Effector CD8-positive, alpha-beta T cell (primary cell): ENCODE measurements at places on chromosomes 7 and 10.

DNA sequence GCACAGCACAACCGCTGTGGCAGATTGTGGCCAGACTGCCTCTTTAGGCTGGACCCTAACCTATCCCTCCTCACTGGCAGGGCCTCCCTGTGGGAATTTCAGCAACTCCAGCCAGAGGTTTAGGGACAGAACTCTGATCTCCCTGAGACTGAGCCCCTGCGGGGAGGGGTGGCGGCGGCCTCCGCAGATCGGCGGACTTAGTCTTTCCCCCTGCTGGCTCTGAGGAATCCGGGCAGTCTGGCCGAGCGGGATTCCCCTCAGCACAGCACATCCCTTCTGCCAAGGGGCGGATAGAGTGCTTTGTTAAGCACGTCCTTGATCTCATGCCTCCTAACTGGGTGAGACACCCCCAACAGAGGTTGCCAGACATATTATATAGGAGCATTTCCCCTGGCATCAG lies 224.2 kb upstream of the NPY start:
- no peak for DNase-seq

- DNase-seq: no peak
Observed at GRCh38 chr7:116340943-116341907, 130.9 kb downstream of the TES start.

DNA sequence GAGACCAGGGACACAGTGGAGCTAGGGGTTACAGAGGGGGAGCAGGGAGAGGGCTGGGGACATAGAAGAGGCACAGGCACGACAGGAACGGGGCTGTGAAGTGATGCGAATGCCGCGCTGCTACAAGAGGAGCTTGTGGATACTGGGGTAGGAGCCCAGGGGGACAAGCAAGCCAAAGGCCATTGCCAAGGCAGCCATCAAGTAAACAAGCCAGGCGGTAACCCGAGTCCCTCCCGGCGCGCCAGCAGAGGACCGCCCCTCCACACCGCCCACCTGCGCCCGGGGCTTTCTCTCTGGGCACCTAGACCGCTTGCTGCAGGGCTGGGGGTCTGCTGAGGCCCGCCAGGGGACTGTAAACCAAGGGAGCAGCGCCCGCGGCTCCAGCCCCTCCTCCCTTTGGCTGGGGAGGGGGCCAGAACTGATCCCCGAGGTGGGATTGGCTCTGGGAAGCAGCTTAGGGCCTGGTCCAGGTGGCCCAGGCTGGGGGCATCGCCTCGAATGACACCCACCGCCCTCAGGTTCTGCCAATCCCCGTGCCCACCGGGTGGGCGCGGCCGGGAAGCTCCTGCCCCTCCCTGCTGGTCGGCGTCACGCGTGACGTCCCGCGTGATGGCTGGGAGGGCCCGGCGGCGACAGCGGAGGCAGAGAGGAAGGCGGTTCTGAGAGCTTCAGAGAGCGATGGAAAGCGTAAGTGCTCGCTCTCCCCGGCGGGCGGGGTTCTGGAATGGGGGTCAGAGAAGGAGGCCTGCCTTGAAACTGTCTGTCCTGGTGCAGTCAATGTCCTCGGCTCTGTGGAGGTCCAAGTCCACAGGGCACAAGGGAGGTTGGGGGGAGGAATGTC lies 982 bp downstream of the SFXN3 start:
- DNase-seq: peak; percentile 78

GRCh38 chr7:44563171-44563679 lies 10.5 kb downstream of the DDX56 start:
- DNase-seq: no peak

DNA sequence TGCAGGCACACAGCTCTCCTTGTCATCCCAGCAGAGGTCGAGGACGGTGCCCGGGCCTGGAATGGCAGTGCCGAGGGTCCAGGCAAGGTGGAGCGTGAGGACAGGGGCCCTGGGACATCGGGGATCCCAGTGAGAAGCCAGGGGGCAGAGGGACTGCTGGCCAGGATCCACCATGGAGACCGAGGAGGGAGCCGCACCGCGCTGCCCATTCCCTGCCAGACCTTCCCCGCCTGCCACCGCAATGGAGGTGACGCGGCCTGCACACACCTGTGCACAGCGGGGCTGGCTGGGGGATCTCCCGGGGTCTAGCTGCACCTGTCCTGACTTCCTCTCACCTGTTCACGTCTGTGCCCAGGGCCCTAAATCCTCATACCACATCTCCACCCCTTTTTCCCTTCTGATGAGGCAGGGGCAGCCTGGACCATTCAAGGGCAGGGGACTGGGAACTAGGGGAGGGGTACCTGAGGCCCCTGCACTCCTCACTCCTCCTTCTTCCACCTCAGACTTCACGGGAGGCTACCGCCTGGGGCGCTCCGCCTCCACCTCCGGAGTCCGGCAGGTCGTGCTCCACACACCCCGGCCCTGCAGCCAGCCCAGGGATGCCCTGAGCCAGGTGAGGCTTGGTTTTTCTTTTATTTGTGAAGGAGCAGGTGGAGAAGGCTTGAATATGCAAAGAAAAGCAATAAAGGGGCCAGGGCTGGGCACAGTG lies 6.9 kb downstream of the NYAP1 start:
- no peak for DNase-seq

- no peak for DNase-seq
Observed at GRCh38 chr10:56605051-56605450, 244.0 kb upstream of the ZWINT start.

DNA sequence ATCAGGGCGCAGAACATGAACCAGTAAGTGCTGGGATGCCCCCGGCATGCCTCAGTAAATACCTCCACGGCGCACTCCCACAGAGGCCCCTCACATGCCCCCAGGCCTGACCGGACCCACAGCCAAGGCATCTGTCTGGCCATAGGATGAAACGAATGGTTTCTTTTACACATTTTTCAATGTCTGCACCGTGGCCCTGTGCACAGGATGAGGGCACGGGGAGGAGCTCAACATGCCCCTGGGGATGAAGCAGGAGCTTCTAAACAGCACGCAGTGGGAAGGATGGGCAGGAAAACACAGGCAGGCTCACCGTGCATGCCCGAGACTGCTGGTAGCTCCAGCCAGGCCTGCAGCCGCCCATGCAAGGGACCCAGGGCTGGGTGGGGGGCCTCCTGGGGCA lies 283.3 kb downstream of the TNS3 start:
- no peak for DNase-seq

- DNase-seq: no peak
Observed at GRCh38 chr7:40746841-40747556, 612.2 kb downstream of the SUGCT start.

DNA sequence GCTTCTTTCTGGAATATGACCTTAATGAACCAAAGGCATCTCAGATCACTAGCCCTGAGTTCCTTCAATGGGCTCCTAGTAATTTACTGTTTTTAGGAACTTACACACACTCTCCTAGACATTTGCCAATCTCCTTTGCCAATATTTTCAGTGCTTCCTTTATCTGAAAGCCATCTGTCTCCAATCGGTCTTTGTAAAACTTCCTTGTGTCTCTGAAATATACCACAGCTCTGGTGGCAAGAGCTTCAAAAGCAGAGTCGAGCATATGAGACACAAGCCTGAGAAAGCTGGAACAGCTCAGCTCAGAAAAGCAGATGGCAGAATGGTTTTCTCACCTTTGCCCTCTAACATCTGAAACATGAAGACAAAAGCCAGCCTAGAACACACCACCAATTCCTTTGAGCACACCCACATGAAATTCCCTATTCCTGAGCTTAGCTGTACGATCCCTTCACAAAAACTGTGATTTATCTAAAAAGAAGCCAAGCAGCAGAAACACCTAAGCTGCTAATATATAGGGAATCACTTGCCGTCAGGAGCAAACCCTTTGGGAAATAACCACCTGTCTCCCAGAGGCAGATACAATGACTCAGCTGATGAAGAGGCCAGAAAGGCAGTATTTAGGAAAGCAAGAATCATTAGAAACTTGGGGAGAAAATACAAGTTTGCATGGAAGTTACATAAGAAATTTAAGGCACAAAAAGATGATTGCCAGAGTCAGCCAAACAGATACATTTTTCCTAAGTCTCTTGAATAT lies 70.2 kb upstream of the ANK3 start:
- DNase-seq: no peak

GRCh38 chr10:68666280-68666760 lies 54.7 kb upstream of the CCAR1 start:
- DNase-seq: no peak

- DNase-seq: no peak
Observed at GRCh38 chr10:72932259-72933015, 22.2 kb downstream of the PLA2G12B start.

GRCh38 chr7:141511316-141511675 lies 39.9 kb upstream of the AGK start:
- DNase-seq: no peak

- DNase-seq: no peak
Observed at GRCh38 chr7:48872548-48872947, 51.8 kb upstream of the CDC14C start.

GRCh38 chr7:88104732-88105131 lies 115.1 kb downstream of the SRI start:
- no peak for DNase-seq

DNA sequence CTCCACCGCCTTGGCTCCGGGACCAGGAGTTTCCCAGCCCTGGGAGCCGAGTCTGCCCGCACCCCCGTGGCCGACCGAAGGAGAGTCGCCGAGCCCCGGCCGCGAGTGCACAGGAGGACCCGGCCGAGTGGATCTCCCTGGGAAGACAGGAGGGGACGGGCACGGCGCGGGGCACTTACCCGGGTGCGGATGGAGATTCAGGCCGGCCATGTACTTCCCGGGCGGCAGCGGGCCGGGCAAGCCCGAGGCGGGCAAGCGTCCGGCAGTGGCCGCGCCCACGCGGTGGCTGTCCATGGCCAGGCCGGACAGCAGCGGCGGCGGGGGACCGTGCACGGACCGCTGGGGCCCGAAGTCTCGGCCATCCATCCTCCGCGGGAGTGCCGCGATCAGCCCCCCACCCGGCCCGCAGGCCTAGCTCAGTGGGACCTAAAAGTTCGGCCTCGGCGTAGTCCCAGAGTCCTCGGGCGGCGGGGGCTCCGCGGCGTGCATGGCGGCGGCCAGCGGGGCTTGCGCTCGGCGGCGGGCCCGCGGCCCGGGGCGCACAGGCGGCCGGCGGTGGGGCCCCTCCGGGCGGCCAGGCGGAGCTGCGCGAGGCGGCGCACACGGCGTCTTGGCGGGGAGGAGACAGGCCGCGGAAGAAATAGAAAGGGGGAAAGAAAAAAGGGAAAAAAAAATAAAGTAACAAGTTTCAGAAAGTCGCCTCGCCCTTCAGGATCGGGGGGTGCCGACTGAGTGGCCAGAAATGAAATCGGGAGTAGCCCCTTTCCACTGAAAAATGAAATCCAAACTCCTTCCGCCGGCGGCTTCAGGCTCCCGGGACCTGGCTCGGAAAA lies 2.5 kb downstream of the TNRC18 start:
- DNase-seq: no peak

DNA sequence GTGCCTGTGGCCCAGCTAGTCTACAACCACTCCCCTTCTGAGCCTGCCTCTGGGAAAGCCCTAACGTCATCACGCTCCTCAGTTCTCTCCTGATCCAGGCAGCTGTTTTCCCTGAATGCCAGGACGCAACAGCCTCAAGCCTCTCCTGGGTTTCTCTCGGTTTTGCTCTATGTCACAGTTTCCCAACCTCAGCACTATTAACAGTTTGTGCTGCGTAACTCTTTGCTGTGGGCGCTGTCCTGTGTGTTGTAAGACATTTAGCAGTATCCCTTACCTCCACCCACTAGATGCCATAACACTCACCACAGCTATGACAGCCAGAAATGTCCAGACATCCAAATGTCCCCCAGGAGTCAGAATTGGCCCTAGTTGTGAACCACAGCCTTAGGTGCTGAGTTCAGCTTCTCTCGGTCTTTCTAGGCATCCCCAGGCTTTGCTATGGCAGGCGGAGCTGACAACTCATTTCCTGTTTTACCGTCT lies 226.3 kb upstream of the NPVF start:
- no peak for DNase-seq

DNA sequence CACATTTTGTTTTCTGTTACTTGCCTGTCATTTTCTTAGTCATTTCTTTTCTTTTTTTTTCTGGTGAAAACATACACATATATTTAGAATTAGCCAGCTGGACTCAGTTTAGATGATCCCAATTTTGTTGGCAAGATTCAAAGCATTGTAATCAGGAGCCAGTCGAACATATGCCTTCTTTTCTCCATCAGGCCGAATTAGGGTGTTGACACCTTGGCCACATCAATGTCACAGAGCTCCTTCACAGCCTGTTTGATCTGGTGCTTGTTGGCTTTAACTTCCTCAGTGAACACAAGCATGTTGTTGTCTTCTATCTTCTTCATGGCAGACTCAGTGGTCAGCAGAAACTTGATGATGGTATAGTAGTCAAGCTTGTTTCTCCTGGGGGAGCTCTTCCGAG lies 32.6 kb downstream of the PHF14 start:
- no peak for DNase-seq

DNA sequence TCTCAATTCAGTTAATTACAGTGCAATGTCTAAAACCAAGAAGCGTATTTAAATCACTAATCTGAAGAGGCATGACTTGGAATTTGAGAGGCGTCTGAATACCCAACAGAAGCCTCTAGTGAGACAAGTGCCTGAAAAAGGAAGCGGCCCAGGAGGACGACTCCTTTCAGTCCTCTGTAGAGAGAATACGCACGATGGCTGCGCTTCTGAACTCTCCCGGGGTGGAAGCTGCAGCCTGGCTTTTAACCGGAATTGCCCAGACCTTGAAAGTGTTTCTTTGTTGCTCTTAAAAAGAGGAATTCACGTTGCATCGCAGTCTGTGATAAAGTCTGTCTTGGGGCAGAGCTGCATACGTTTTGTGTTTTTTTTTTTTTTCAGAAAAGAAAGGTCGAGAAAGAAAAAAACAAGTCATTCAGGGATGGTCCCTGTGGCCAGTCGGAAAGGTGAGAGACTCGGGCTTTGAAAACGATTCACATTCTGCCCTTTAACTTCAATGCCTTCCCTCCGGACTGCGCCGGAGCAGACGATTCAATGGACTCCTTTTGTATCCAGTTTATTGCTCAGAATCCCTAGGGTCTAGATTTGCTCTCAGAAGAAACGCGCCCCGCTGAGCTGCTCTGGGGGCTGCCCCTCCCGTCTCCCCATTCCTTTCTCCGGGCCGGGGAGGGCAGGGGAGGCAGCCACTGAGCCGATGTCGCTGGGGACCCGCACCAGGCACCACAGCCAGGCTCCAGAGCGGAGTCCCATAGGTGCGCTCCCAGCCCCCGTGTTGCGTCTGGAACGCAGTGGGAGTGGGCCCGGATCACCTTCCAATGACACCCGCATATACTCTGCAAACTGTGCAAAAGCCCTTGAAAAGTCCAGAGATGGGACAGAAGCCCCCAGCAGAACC lies 994 bp upstream of the PTF1A start:
- no peak for DNase-seq

- no peak for DNase-seq
Observed at GRCh38 chr10:12308057-12308456, 41.3 kb upstream of the CAMK1D start.

DNA sequence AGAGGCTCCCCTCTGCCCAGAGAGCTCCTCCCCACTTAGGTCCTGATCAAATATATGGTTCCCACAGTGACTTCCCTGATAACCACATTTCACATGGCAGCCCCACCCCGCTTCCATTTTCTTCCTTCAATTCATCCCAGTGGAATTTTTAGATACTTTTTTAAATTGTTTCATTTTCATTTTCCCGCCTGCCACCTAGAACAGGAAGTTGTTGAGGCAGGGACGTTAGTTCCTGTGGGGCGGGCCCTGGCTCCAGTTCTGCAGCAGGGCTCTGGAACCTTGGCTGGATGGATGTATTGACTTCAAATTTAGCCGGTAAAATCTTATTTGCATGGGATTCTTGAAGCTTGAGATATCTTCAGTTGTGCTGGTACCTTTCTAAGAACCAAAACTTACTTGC lies 226.6 kb downstream of the PAXIP1 start:
- DNase-seq: no peak
